ENCODE measurements at places on chromosomes 12 and 14. TPM values are rescaled to one million over a fixed set of nuclear protein-coding genes. Genes with fewer than 3 reads are reported as not detected.

GRCh38 chr12:102811110-102811737 lies 105.8 kb downstream of the PAH start:
- no peak for DNase-seq

GRCh38 chr12:40226705-40227104 lies 1.9 kb downstream of the LRRK2 start:
- no peak for DNase-seq

GRCh38 chr14:89167705-89168104 lies 249.3 kb downstream of the FOXN3 start:
- DNase-seq, result no peak

DNA sequence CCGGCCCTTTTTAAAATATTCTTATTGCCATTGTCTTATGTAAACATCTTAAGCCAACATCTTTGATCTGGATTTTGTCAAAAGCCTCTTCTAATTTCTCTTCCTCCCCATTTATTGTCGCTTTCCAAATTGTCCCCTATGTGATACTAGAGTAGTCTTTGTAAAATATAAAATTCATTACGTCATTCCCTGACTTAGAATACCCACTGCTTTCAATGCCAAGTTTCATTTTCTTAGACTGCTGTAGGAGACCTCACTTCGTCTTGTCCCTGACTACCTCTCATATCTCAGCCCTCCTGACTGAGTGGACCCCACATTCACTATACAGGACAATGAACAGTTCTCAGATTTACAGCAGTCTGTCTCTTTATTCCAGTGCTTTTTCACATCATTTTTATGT lies 633.9 kb upstream of the LMO3 start:
- DNase-seq, result no peak

- no peak for DNase-seq
Measured at GRCh38 chr12:52380271-52380694, 5.2 kb downstream of the KRT84 start.

Gene KLHDC1
- 6.6 TPM for total RNA-seq

Gene CISTR
- total RNA-seq, result 0.75 TPM

Measured in cardiac septum (tissue), 1 donor.